Adrenal gland (tissue), 19 donors: ENCODE measurements at places on chromosomes 4 and X. TPM values are rescaled to one million over a fixed set of nuclear protein-coding genes. Genes with fewer than 3 reads are reported as not detected.

DNA sequence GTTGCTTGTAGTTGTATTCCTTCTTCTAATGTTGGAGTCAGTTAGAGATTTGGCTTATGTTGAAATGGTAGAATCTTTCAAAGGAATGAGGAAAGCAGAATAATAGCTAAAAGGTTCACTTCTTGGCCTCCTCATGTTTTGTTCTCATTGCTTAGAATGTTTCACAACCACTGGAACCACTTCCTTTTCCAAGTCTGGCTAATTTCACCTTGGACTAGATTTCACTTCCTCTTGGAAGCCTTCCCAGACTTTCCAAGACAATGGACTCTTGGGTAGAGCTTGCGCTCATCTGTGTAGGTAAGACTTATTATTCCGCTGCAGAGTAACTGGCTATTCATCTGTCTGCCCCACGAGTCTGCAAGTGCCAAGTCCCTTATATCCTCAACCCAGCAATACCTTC, 8.3 kb downstream of the SPATA18 start:
- no peak for DNase-seq

DNA sequence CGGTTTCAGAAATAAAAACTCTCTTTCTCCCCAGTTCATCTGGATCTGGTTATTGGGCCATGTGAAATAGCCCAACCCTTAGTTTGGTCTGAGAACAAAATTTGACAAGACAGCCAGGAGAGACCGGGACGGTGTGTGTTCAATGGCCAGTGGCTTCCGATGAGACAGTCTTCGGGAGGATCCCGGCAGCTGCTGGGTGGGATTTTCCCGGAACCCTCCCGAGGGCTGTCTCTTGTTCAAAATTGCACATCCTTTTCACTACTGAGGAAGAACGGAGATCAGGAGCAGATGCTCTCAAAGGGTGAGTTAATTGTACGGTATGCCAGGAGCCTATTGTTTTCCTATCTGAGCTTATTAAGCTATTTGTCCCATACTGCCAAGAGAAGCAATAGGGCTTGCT, 166.5 kb downstream of the PRR32 start:
- no peak for DNase-seq

DNA sequence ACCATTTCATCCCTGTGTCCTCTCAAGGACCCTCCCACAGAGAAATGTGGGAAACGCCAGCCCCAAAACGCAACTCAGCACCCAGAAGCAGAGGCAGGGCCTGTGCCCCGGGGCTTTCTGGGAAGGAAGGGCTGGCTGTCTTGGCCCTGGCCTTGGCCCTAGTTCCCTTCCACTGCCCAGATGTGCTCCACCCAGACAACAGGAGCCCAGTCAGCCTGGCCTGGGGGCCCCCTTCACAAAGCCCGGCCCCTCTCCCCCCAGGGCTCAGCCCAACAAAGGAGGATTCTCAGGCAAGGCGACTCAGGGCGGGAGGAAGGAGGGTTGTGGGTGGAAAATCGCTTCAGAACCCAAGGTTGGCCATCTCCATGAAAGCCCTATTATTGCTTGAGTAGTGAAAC, 82.5 kb downstream of the PJA1 start:
- DNase-seq = no peak

DNA sequence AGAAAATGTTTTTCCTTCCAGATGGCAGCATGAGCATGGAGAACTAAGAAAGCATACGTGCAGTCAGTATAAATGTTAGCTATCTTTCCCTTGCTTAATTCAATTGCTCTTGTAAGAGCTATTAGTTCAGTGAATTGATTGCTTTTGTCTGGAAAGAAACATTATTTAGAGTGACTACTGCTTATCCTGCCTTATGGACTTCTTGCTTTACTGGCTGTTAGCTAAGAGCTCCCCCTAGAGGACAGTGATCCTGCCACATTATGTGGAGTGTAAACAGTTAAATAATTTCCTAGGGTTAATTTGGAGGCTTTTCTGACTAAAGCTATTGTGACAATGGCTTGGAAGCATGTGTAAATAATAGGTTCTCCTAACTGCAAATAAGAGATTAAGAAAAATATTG, 1402.4 kb downstream of the FAM133A start:
- DNase-seq = no peak

- peak; percentile 31 for DNase-seq
Observed at GRCh38 chr4:159390648-159391047, 287.8 kb downstream of the RAPGEF2 start.

DNA sequence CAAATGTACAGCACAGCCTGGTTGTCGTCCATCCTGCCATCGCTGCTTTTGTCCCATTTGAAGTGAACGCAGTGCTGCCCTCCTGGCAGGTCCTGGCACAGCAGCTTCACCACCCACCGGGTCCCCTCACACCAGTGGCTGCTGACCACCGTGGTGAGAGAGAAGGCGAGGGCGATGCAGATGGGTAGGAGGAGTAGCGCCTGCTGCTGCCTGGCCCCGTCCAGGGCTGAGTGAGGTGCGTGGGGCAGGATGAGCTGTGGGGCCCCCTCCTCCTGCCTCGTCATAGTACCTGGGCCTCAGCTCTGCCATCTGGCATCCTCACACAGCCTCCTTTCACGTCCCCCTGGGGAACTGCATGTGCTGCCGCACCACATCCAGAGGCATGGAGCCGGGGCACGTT, 1.8 kb downstream of the DCAF8L2 start:
- no peak for DNase-seq

DNA sequence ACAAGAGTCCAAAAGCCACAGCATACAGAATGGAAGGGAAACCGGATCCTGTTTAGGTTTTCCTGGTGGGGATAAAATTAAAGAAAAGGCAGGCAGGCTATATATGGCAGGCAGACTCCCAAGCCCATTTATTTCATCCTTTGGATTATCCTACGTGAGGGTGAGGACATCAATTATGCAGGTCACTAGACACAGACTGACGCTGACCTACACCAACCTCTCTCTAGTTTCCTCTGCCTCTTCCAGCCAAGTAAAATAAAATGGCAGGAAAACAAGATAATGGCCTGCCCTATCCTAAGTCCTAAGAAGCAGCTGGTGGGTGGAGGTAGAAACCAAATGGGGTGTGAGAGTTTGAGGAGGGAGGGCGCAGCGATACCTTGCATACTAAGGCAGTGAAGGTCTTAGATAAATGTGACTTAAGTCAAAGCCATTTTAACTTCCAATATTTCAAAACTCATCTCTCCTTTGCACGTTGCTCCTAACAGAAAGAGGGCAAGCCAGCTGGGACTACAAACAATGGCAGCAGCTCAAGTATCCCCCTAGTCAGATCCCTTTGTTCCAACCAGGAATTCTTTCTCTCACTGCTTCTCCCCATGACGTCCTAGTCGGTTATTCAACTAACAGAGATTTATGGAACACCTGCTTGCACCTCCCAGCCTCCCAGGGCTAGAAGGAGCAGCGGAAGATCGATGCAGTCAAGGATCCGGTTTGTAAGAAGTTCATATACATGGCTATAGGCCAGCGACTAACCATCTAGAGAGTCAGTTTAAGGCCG, 72.8 kb downstream of the IRF2 start:
- no peak for DNase-seq

GRCh38 chr4:24650849-24651640, 66.7 kb upstream of the DHX15 start:
- DNase-seq = no peak

DNA sequence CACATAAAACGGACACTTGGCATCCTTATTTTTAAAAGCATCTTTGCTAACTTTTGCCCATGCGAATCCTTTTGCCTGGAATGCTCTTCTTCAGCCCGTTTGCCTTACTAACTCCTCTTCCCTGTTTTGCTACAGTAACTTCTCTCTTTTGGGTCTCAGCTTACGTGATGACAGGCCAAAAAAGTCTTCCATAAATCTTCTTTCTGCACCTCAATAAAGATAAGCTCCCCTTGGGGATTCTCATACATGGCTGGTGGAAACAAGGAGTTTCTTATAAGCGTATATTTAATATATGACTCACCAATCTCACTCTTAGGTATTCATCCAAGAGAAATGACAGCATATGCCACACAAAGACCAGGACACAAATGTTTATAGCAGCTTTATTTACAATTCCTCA, 192.7 kb downstream of the RCHY1 start:
- DNase-seq = no peak

The FAM13A gene
- total RNA-seq = 61.6 TPM

GRCh38 chr4:177315767-177316464, 6.2 kb downstream of the NEIL3 start:
- no peak for DNase-seq

DNA sequence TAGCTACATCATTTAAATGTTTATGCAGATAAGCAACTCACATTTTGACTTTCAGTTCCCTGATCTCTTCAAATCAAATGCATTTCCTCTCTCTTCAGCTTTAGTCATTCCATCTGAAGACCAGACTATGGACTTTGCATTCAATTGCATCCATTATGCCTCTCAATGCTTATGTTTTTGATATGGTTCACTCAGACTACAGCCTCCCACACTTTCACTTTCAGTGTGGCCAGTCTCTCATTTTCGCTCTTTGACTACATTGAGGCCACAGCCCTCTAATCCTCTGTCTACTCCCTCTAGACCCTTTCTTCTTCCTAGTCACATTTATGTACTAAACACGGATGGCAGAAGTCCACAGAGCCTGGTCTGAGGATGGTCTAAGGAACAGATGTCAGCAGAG, 24.5 kb upstream of the VEGFC start:
- DNase-seq = no peak

The STIM2 gene
- 12.8 TPM for total RNA-seq

The KIT gene
- 2.3 TPM for total RNA-seq

DNA sequence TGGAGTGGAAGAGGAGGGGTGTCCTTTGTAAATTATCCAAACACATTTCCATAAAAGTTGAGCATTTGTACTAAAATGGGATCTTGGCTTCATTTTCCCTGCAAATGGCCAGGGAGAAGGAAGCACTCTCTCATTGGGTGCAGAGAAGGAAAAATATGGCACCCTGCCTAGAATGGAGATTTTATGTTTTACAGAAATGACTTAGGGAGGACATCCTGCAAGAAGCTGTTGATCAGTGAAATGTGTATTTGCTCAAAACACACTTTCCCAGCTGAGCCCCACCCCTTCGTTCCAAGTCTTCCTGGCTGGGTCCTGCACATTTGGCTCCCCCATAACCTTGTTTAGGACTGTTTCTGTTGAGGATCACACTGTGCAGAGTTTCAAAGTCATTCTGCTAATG, 213.5 kb upstream of the TAPT1 start:
- DNase-seq = no peak

The PPBP gene
- total RNA-seq = not detected

The FGF13 gene
- 2.4 TPM for total RNA-seq

- DNase-seq = no peak
Observed at GRCh38 chr4:72468904-72469502, 100.0 kb downstream of the ADAMTS3 start.

The C4orf46 gene
- total RNA-seq = 6.5 TPM

GRCh38 chr4:185304944-185305690, 90.6 kb downstream of the LRP2BP start:
- DNase-seq = no peak

DNA sequence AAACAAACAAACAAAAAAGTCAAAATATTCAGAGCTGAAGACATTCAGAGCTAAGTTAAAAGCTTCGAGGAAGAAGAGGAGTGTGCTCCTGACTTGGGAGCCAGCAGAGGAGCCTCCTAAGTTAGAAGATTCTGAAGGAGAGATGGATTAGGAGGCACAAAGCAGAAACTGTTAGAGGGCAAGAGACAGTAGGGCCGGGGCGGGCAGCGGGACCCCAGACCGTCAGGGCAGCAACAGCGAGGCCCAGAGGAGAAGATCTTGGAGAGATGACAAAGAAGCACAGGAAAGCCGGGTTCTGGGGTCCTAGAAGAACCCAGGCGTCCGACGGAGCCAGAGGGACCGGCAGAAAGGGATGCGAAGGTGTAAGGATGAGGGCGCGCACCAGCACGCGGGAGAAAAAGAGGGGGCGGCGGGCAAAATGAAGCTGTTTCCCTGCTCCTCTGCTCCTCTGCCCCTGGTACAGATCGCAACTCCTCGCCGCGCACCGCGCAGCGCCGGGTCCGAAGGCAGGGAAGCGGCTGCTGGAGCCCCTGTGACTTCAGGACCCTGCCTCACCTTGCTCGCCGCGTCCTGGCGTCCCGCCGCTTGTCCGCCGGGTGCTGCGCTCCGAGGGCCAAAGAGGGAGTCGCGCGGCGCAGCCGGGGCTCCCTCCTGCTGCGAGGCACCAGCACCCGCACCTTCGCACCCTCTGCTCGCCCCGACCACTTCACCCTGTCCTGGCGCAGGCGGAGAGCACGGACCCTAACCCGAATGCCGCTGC, 477 bp downstream of the KLHL13 start:
- DNase-seq = peak; percentile 8

- no peak for DNase-seq
Observed at GRCh38 chr4:4480205-4480604, 61.6 kb downstream of the STX18 start.

DNA sequence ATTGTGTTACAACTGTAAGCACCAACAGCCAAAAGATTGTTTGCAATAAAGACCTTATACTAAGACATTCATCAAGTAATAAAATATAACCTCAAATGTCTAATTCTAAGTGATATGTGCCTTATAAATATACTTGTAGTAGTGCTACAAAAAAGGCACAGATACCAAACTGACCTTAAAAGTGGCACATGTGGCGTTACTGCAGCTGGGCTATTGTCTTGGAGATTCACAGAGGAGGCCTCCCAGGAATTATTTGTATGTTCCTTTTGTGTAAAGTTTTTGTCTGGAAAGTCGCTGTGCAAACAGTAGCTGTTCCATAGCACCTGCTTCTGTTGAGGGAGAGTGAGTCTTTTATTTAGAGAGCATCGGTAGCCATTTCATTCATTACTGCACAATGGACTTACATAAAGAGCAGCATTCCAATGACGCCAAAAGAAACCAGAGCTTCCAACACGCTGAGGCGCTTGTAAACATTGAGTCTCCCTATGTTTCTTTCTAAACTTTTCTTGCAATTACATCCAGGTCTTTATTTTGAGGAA, 143.7 kb downstream of the RPA4 start:
- DNase-seq = no peak

DNA sequence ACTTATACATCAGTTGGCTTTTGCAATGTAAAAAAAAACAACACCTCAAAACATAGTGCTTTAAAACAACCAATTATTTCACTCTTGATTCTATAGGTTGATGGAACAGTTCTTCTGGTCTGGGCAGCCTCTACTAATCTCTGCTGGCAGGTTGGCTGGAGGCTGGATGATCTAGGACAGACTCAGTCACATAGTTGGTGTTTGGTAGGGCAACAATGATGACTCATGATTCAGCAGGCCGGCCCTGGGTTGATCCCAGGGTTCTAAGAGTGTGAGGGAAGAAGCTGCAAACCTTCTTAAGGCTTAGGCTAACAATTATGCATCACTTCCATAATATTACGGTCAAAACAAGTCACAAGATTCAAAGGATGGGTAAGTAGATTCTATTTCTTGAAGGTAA, 558.2 kb downstream of the ZNF674 start:
- DNase-seq = no peak

DNA sequence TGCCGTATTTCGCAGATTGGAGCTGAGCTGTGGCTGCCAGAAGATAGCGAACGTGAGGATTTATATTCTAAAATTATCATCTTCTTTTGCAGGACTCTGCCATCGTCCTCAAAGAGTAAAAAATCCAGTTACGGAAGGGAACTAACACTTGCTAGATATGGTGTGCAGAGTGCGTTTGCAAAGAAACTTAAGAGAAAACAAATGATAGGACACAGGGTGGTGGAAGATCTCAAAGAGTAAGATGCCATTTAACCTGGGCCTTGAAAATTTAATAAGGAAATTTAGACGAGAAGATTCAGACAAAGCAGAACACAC, 566 bp downstream of the LARP7 start:
- no peak for DNase-seq
